Left ventricle myocardium inferior (tissue), 1 donor: ENCODE measurements at places on chromosomes 5 and 9.

DNA sequence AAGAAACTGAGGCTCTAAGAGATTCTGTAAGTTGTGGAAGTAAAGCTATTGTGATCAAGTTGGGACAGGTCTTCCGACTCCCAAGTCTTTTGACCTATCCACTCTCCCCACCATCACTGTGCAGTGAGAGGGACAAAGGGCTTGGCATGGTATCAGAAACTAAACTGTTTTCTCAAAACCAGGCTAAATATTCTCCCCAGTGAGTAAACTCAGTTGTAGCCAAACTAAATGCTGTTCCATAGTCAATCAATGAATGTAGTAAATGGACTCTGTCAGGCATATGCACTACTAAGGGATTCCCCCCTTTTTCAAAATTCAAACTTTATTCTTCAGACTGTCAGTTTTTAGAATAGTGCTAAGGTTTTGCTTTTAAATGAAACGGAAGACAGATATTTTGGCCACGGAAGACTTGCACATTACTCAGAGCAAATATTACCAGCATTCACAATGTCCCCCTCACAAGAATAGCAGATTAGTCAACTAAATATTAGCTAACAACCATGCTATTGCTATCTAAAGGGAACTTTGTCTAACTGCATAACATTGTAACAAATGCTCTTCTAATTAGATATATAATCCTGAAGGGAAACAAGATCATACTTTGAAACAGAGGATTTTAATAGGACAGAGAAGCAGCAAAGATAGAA is 7.1 kb downstream of the PRKAA1 start:
- no peak for DNase-seq

GRCh38 chr5:76384705-76385104 is 18.4 kb upstream of the IQGAP2 start:
- no peak for DNase-seq

DNA sequence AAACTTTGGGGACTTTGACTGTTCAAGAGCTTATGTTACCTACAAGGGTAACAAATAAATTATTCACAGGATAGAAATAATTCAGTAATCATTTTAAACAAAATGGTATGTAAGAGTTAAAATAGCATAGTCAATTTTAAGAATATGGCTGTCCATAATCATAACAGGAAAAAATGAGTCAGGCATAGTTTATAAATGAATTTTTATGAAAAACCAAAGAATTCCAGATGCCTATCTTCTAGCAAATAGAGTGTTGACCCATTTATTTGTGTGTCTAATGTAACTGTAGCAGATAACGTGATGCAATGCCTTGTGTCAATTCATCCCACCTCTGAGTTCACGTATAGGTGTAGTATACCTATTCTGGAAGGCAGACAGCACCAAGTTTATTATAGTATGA is 169.7 kb upstream of the CDH9 start:
- DNase-seq, result no peak

DNA sequence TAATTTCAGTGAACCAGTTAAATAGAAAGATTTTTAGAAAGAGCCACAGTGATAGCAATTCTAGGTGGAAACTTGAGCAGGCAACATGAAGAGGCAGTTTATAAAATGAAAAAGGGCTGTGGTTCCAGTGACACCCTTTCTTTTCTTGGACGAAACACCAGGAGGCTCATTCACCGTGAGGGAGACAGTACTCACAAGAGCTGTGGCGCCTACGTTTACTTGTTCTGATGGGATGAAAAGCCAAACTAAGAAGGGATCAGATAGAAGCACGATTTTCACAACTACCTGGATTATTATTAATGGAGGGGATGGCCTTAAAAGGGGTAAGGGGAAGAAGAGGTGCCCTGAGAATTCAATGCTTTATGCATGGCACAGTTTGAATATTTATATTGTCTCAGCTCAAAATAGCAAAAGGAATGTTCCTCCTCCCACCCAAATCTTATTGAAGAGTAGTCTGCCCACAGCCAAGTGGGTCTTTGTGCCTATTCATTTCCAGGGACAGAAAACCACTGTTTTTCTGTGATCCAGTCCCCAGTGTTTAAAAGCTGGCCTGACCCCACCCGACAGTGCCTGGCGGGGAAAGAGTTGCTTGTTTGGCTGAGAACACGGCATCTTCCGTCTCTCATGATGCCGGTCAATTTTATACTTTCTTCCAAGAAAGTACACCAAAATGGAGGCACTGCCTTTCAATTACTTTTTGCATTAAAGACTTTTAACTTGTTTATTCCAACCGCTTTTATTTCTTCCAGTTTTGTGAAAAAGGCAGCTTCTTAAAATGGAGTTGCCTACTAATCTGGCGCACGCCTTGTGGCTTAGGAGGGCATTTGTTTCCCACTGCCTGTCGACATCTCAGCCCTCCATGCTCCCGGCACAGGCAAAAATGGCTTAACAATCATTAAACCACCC is 51.9 kb downstream of the HABP4 start:
- DNase-seq, result no peak

- DNase-seq, result no peak
Measured at GRCh38 chr5:33934176-33934575, 2.0 kb upstream of the RXFP3 start.

DNA sequence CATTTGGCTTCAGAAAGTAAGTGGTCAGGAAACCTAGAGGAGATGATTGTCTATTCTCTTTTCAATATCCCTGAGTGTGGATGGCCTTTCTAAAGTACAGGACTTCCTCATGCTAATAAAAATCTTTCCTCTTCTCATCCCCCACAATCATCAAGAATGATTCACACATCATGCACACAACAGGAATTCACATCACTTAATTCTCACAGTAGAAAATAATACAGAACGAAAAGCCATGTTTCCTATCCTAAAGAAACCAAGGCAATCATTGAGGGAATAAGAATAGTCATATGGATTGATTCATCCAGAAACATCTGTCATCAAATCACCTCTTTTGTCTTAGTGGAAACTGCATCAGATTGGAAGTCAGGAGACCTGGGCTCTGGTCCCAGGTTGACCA is 203.1 kb upstream of the PIK3R1 start:
- DNase-seq, result no peak

DNA sequence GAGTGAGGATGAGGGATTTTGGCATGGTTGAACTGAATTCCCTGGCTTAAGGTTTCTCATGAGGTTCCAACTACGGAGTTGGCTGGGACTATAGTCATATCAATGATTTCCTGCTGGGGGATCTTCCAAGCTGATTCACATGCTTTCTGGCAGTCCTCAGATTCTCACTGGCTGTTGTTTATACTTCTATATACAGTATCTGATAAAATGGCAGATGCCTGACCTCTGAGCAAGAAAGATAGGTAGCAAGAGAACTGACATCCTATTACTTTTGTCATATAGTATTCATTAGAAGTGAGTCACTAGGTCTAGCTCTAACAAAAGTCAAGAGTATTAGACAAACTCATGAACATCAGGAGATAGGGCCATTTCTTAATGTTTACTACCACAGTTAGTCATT is 440.9 kb upstream of the EDIL3 start:
- DNase-seq, result no peak

- DNase-seq, result no peak
Measured at GRCh38 chr5:128512894-128513293, 25.2 kb downstream of the FBN2 start.

GRCh38 chr5:10157085-10157669 is 92.5 kb downstream of the ATPSCKMT start:
- no peak for DNase-seq

GRCh38 chr9:34636791-34637355 is 714 bp downstream of the SIGMAR1 start:
- DNase-seq, result no peak

DNA sequence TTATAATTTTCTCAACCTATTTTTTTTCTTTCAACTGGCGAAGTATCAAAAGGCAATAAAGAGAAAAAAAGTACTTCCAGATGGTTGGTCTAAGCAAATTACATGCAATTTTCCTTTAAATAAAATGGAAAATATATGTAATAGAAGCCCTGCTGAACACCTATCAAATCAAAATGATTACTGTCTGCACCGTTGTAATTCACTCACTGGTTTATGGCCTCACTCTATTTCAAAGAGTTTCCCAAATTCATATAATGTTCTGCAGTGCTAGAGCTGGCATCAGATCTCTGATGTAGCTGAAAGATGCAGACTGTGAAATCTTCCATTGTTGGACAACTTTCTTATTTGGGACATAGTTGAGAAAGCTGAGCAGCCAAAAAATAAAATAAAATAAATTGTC is 130.3 kb downstream of the SEMA5A start:
- no peak for DNase-seq

DNA sequence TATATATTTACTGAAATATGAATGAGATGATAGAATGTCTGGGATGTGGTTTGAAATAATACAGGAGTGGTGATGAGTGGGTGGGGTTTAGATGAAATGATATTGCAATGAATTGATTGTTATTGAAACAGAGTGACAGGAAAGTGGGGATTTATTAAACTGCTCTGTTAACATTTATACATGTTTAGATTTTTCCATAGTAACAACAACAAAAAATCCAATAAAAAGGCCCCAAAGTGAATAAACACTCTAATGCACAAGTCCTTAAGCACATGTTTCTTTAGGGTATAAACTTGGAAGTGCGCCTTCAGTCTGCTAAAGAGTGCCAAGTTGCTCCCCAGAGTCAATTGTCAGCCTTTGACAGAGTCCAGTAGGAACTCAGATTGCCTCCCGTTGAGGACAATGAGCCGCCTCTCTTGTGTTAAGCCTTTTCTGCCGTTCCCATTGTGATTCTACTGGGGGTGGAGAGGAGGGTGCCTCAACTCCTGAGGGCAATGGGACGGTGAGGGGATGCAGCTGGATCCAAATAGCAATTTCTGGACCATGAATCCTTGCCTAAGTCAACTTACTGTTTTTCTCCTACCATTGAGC is 112.3 kb downstream of the SLC28A3 start:
- DNase-seq, result no peak

DNA sequence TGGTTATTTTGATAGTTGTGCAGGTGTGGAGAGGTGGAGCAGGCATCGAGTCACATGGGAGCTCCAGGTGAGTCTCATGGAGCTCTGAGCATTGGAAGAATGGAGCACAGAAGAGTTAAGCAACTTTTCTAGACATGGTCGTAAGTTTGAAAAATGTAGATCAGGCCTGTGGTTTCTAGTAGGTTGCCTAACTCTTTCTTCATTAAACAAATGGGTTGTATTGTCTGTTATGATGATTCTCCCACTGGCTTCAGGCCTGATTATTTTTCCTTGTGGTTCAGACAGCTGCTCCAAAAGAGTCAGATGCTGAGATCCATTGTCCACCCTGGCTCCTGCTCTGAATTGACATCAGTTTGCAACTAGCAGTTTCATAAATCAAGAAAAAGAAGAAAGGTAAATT is 80.3 kb upstream of the RPS23 start:
- no peak for DNase-seq

DNA sequence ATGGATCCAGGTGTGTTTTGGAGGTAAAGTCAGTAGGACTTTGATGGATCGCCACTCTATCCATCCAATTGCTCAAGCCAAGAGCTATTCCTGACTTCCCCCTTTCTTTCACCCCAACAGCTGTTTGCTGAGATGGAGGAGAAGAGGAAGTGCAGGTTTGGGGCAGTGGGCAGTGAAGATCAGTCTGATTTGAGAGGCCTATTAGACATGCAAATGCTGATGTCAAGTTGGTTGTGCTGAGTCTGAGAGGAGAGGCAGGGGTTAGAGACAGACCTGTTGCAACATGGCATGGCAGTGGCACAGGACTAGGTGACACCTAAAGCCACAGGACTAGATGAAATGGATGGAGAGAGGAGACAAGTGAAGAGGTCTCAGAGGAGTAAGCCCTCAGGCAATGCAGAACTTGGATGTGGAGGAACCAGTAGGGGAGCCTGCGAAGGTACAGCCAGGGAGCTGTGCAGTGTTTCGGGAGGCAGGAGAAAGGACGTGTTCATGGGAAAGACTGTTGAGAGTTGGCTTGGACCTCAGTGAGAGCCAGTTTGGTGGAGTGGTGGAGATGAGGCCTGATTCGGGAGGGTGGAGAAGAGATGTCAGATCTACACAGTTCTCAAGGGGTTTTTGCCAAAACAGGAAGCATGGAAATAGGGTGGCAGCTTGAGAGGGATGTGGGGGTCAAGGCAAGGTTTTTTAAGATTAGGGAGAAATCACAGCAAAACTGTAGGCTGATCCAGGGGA is 175.0 kb downstream of the MACROH2A1 start:
- DNase-seq, result no peak
